Stimulated activated CD8-positive, alpha-beta memory T cell treated with anti-CD3 and anti-CD28 coated beads, Interleukin-4, amount 100 ng/mL, for 1 hour (primary cell): ENCODE measurements at places on chromosomes 7 and 10.

DNA sequence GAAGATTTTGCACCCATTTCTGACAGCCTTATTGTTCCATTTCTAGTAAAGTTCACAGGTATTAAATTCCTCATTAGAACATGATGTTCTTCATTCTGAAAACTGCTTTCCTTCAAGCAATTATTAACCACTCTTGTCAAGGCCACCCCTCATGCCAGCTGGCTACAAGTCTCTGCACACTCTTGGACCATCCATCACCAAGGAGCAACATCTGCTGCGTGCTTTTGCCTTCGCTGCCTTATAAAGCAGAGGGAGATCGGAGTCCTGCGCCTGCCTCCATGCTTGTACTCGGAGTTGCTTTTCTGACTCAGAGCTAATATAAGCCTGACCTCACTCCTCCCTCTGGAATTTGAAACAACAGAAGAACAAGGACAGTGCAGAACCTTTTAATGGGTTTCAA lies 529.9 kb upstream of the DPP6 start:
- no peak for DNase-seq

- DNase-seq = no peak
These were observed 1.6 kb upstream of the ADARB2 start for GRCh38 chr10:1738950-1739349.

- no peak for DNase-seq
These were observed 193.1 kb downstream of the FGFR2 start for GRCh38 chr10:121405096-121405495.

DNA sequence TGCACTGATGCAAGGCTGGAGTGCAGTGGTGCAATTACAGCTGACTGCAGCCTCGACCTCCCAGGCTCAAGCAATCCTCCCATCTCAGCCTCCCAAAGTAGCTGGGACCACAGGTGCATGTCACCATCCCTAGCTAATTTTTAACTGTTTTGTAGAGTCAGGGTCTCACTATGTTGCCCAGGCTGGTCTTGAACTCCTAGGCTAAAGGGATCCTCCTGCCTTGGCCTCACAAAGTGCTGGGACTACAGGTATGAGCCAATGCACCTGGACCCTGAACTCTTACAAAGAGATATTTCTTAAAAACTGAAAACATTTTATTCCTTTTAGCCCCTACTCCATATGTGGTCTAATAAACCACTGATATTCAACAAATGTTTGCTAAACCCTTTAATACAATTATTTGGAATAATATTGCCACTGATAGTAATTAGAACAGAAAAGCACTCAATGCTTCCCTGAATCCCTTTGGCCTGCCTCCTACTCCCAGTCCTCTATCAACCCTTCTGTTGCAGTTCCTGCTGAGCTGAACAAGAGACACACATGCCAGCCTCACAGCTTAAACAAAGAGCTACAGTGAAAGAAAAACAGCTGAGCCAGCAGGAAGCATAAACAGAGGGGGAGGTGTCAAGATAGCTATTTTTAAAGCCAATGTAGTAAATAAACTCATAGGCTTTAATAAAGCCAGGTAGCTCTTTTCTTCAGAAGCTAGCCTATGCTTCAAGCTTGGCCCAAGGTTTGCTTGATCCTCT lies 7.0 kb upstream of the GNAI1 start:
- DNase-seq = no peak

DNA sequence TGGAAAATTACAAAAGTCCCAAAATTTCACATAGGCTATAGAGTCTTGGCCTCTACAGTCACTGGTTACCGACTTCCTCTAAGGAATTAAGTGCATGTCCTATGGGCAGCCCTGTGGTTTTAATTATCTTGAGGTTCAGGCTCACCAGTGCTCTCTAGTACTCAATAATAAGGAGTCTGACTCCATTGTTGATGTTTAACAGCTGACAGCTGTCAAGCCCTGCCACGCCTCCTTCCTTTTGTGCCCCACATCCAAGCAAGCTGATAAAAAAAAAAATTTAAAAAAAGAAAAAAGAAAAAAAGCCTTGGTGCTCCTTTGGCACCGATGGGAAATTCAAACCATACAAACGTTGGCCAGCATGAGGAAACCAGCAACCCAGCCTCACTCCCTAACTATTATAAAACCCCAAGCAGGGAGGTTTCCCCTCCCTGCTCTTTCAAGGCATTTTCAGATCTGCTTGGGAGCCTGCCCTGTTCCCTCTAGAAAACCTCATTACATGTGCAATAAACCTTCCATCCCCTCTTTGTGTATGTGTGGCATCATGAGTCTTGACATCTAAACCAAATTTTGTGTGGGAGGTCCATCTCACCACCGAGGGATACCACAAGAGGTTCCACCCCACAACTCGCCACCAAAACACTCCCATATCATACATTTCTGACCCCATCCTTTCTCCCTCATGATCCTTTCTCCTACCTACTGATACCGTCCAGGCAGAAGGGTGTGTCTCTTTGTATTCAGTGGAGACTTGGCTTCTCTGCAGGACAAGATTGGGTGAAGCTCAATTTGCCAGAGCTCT lies 70.9 kb upstream of the CCDC71L start:
- DNase-seq = no peak

DNA sequence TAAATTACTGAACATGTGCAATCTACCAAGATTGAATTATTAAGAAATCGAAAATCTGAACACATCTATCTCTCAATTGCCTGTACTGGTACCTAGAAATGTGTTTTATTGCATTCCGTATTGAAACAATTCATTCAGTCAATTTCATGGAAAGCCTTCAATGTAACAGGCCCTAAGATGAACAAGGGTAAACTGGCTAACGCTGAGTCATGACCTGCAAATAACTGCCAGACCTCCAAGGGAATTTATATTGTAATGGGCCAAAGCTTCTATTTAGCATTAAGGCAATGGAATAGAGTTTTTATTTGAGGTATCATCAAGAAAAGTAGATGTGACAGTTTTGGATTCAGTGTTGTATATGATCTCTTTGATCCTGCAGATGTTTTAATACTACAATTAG lies 49.9 kb upstream of the CD36 start:
- no peak for DNase-seq

GRCh38 chr10:35564341-35564968 lies 40.7 kb upstream of the GJD4 start:
- DNase-seq = no peak

- no peak for DNase-seq
These were observed 29.6 kb downstream of the AMZ1 start for GRCh38 chr7:2717293-2718261.

GRCh38 chr10:125599194-125599593 lies 83.8 kb downstream of the TEX36 start:
- DNase-seq = no peak

GRCh38 chr10:59623133-59624121 lies 86.2 kb downstream of the SLC16A9 start:
- no peak for DNase-seq
